AML-193 (cell line): ENCODE measurements at places on chromosomes 3 and 15.

GRCh38 chr3:88263417-88264100 is 113.8 kb downstream of the C3orf38 start:
- DNase-seq = no peak

DNA sequence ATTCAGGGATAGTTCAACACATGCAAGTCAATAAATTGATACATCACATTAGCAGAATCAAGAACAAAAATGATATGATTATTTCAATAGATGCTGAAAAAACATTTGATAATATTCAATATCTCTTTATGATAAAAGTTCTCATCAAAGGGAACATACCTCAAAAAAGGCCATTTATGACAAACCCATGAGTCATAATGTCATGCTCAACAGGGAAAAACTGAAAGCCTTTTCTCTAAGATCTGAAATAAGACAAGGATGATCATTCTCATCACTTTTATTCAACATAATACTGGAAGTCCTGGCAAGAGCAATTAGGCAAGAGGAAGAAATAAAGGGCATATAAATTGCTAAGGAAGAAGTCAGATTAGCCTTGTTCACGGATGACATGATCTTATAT is 54.1 kb upstream of the TMEM158 start:
- no peak for DNase-seq

GRCh38 chr3:62982795-62983455 is 107.7 kb upstream of the CADPS start:
- no peak for DNase-seq

DNA sequence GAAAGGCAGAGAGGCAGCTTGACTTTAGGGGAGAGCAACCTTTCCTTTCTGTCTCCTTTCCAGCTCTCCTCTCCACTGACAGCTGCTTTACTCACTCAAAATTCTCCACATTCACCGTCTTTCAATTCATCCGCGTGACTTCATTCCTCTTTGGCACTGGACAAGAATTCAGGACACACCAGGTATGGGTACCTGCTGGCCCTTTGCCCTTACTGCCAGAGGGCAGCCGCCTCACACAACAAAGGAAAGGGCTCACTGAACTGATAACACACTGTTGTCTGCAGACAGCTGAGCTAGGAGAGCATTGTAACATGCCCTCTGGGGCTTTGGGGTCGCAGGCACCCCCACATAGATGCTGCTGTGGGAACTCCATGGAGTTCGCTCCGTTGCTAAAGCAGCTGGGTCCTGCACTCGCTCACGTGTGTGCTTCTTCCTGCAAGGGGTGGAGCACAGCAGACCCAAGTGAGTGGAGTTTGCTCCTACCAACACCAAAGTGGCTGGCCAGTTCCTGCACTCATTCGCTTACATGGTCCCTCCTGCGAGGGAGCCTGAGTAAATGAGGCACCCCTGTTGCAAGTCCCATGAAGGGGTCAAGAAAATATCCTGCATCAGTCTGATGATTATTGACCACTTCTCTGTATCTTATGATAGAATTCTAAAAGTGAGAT is 79.0 kb upstream of the SGO1 start:
- no peak for DNase-seq

DNA sequence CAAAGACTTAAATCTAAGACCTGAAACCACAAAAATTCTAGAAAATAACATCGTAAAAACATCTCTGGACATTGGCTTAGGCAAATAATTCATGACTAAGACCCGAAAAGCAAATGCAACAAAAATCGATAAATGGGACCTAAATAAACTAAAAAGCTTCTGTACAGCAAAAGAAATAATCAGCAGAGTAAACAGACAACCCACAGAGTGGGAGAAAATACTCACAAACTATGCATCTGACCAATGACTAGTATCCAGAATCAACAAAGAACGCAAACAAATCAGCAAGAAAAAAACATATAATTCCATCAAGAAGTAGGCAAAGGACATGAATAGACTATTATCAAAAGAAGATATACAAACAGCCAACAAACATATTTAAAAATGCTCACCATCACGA is 749.4 kb downstream of the PLOD2 start:
- no peak for DNase-seq

GRCh38 chr3:65291448-65292125 is 603.8 kb upstream of the ADAMTS9 start:
- DNase-seq = no peak
